Osteoblast (primary cell): ENCODE measurements at places on chromosomes 2 and 18. TPM values are rescaled to one million over a fixed set of nuclear protein-coding genes. Genes with fewer than 3 reads are reported as not detected.

DNA sequence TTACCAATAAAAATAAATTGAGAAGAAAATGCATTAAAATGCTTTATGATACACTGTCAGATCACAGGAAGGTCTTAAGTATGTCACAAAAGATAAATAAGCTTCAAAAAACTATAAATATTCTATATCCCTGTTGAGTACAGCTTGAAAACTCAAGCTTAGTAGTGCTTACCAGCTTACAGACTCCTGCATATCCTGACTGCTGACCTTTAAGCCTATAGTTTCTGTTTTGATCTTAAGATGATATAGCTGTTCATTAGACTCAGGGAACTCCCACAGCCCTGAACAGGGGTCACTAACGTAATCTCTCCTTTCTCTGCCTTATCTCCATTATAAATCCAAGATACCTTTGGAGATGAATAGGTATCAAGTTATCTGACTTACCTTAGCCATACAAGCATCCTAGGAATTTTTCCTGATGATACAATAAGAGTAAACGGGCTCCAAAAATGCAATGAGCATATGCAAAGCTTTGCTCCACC is 93.7 kb upstream of the RBBP8 start:
- no peak overlapping the region for H3K4me3 ChIP-seq
- peaks cover 19% of the 10 kb centered on the region for H3K4me1 ChIP-seq
- no peaks in the 10 kb centered on the region for H3K27me3 ChIP-seq
- no peak overlapping the region for H3K27ac ChIP-seq

GRCh38 chr2:37657471-37657870 is 14.0 kb downstream of the CDC42EP3 start:
- H3K27ac ChIP-seq, result peak overlapping the region; percentile 61
- H3K4me1 ChIP-seq, result peaks cover 87% of the 10 kb centered on the region
- peaks cover 60% of the 10 kb centered on the region for H3K36me3 ChIP-seq
- no peak overlapping the region for H3K4me3 ChIP-seq
- H3K27me3 ChIP-seq, result no peaks in the 10 kb centered on the region

- H3K4me1 ChIP-seq, result peaks cover 8% of the 10 kb centered on the region
- H3K27me3 ChIP-seq, result no peaks in the 10 kb centered on the region
- peaks cover 5% of the 10 kb centered on the region for H3K36me3 ChIP-seq
- DNase-seq, result no peak
- H3K27ac ChIP-seq, result no peak overlapping the region
These were observed 111.4 kb downstream of the THADA start for GRCh38 chr2:43484323-43484930.

DNA sequence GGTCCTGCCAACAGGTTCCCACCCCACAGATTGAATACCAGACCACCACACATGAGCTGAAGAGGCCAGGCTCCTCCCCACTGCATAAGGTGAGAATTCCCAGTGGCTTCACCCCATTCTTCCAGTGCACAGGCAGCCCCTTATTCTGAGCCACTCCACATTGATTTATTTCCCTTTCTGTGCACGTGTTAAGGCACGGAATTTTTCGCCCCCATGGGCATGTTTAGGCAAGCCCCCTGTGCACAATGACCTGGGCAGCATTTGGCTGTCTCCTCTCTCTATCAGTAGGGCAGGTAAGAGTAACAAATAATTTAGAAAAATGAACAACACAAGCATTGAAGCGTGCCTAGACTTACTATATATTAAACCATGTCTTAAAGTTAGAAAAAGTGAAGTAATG is 15.2 kb upstream of the CHAC2 start:
- peaks cover 4% of the 10 kb centered on the region for H3K36me3 ChIP-seq
- no peak overlapping the region for H3K27ac ChIP-seq
- H3K27me3 ChIP-seq, result no peaks in the 10 kb centered on the region
- no peak for DNase-seq
- no peak overlapping the region for H3K4me3 ChIP-seq

DNA sequence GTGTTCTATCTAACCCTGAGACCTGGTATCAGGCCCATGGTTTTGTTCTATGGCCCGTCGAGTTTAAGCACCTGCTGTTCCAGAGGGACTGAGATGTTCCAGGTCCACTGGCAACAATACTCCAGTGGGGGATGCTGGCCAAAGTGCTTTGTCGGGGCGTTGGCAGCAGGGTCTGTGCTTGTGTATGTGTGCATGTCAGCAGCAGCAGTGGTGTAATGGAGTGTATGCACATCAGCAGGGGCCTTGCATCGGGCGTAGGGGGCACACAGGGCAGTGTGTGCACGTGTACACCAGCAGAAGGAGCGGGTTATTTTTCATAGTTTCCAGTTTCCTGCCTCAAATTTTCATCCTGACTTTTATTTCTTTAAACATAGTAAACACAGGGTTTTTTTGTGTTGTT is 37.8 kb upstream of the THUMPD2 start:
- H3K27me3 ChIP-seq, result peaks cover 21% of the 10 kb centered on the region
- DNase-seq, result no peak

DNA sequence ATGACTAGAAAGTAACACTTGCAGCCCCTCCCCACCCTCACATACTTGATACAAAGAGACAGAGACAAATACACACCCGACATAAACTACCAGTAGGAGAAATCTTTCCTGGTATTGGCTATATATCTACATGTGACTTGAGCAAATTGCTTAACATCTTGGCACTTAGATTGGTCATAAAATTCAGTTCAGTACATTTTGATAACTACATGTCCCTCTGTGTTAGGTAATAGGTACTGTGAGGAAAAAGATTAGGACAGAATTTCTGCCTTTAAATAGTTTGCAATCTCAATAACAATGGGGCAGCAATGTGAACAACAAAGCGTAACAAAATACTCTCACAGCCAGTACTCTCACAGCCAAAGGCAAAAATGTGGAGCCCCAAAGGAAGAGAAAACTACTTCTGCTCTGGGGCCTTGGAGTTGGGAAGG is 670.0 kb upstream of the ACVR2A start:
- DNase-seq, result no peak
- H3K4me1 ChIP-seq, result no peaks in the 10 kb centered on the region
- H3K4me3 ChIP-seq, result no peak overlapping the region
- no peaks in the 10 kb centered on the region for H3K36me3 ChIP-seq
- no peak overlapping the region for H3K27ac ChIP-seq
- H3K27me3 ChIP-seq, result no peaks in the 10 kb centered on the region

DNA sequence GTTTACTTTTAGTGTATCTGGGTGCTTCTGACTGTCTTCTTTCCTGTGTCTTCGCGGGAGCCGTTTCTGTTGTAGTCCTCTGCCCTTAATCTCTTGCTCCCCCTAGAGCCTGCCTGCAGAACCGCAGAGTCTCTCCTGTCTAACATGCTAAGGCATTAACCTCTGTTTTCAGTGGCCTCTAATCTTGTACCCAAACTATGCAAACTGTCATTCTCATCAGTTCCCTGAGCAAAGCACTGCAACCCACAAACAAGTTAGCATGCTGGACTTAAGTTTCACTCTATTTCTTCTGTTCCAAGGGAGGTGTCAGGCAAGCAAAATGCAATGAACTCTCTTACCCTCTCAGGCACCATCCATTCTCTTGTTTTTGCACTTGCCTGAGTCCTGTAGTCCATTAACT is 138.4 kb downstream of the OTX1 start:
- no peaks in the 10 kb centered on the region for H3K4me1 ChIP-seq
- no peaks in the 10 kb centered on the region for H3K27me3 ChIP-seq
- H3K27ac ChIP-seq, result no peak overlapping the region
- DNase-seq, result peak; percentile 56

DNA sequence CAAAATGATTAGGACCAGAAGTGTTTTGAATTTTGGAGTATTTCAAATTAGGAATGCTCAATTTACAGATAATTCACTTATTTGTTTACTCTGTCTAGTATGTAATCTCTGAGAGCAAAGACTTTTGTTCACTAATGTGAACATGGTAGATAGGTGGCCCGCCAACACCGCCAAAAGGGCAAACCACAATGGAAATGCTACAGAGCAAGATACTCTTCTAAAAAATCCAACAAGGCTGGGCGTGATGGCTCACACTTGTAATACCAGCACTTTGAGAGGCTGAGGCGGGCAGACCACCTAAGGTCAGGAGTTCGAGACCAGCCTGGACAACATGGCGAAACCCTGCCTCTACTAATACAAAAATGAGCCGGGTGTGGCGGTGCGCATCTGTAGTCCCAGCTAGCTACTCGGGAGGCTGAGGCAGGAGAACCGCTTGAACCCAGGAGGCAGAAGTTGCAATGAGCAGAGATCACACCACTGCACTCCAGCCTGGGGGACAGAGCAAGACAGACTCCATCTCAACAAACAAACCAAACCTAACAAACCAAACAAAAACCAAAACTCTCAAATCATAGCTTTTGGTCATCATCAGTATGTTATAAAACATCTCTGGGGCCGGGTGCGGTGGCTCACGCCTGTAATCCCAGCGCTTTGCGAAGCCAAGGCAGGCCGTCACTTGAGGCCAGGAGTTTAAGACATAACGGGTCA is 2.4 kb downstream of the CCT4 start:
- peak overlapping the region; percentile 100 for H3K4me3 ChIP-seq
- peaks cover 41% of the 10 kb centered on the region for H3K36me3 ChIP-seq
- no peaks in the 10 kb centered on the region for H3K27me3 ChIP-seq
- H3K27ac ChIP-seq, result no peak overlapping the region

DNA sequence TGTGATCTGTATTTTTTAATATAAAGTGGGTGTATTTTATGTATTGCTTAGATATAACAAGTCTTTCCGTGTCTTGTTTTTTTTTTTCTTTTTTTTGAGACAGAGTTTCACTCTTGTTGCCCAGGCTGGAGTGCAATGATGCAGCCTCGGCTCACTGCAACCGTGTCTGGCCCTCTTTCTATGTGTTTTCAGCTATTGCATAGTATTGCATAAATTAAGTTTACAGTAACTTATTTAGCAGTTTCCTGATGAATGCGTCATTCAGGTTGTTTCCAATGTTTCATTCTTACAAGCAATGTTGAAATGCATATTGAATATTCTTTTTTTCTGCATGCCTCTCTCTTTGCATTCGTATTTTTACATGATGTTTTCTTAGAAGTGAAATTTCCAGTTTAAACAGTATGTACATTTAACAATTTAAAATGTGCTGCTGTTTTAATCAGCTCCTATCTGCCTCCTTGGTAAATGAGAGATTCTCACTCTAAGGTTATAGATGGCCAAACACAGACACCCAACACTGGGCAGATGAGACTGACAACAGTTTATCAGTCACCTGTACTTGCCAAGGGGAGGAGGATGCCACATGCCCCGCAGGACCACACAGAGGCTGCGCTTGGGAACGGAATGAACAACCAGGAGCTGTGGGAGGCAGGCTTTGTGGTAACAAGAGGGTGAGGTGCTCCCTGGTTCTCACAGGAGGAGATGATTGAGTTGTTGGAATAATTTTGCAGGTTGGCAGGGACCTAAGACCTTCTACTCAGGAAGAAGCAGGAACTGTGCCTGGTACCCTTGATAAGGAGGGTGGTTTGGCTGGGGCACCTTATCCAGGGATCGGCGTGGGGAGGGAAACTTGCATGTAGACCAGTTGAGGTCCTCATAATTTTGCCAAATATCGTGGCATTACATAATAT is 7.5 kb downstream of the SLC9A4 start:
- no peak overlapping the region for H3K27ac ChIP-seq
- H3K4me3 ChIP-seq, result no peak overlapping the region
- no peaks in the 10 kb centered on the region for H3K4me1 ChIP-seq
- no peaks in the 10 kb centered on the region for H3K27me3 ChIP-seq
- no peaks in the 10 kb centered on the region for H3K36me3 ChIP-seq

DNA sequence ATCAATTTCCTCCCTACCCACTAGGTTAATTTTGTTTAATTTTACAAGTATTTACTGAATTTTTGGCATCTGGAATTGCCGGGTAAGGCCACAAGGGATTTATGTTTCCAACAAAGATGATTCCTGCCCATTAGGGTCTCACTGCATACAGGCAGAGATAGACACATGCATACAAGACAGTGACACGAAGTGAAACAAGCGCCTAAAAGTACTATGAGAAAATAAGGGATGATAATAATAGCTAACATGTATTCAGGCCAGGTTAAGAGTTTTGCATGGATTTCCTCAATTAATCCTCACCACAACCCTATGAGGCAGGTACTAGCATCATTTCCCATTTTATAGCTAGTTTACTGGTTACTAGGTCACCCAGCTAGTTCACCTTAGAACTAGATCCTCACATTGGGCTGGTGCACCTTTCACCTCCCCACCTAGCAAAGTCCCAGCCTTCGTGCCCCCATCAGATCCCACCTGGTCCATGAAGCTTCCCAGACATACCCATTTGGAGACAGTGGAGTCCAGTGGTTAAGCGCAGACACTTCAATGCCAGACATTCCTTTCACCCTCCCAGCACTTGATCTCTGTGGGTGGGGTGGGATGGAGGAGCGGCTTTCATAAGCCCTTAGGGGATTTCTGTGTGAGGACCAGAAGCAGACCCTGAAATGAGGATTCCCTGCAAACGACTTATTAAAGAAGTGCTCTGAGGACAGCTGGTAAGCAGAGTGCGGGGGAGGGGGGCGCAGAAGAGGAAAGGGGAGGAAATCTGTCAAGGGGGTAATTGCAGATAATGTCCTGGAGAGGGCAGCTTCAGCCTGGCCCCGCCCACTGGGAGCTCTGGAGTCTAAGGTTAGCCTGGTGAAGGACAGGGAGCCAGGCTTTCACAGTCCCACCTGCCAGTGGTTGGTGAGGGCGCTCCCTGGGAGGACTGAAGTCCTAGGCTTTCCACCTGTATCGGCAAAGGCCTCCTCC is 5.8 kb upstream of the DGUOK start:
- no peaks in the 10 kb centered on the region for H3K36me3 ChIP-seq
- no peak for DNase-seq
- no peak overlapping the region for H3K4me3 ChIP-seq

DNA sequence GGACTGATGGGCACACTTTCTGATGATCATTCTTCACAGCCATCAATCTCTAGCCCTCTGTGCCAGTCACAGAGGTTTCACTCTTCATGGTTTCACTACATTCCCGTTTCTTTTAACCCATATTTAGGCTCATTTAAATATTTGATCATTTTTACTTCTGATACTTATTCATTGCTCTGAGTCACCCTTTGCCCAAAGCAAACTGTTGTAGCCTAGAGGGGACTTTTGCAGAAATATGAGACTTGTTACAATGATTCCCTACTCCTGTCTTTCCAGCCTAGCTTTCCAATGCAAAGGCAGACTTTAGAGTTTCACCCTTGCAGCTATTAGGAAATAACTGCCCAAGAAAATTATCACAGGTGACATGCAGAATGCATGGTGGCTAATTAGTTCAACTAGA is 444.2 kb downstream of the PTPRM start:
- DNase-seq, result no peak
- H3K4me3 ChIP-seq, result no peak overlapping the region
- no peak overlapping the region for H3K27ac ChIP-seq
- no peaks in the 10 kb centered on the region for H3K36me3 ChIP-seq

GRCh38 chr2:185284696-185285095 is 453.9 kb upstream of the FSIP2 start:
- DNase-seq, result no peak

GRCh38 chr2:222203041-222203440 is 95.8 kb downstream of the PAX3 start:
- no peak for DNase-seq
- H3K36me3 ChIP-seq, result no peaks in the 10 kb centered on the region
- no peaks in the 10 kb centered on the region for H3K27me3 ChIP-seq
- H3K4me1 ChIP-seq, result no peaks in the 10 kb centered on the region

Gene MLPH
- 25.7 and 32.1 TPM in 2 replicates for total RNA-seq

Gene ABCG8
- not detected in 2 replicates for total RNA-seq

Gene ACTR2
- total RNA-seq, result 110 and 114 TPM in 2 replicates

Gene ANO7
- total RNA-seq, result 1.2 and 1.8 TPM in 2 replicates

Gene G6PC2
- total RNA-seq, result not detected in 2 replicates
